GM12865 (cell line): ENCODE measurements at places on chromosomes 7 and 10.
A peak's percentile ranks its signal among the peaks of the same experiment; 100 is the strongest.

GRCh38 chr7:93146472-93147141 is 1.6 kb downstream of the SAMD9L start:
- peak; percentile 38 for DNase-seq

DNA sequence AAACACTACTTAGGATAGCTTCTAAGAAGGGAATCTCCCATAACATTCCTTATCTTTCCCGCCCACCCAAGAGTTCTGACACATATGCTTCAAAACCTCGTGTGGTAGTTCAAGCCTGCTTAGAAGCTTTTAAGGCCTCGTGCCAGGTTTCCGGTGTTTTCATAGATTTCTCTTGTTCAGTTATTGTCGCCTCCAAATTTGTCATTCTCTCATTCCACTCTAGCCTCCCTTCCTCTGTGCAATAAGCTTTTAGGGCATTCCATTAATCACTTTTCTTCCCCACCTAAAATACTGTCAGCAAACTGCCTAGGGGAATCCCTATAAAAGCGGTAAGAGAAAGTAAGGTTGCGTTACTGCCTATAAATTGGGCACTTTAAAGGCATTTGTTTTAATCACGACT is 718 bp upstream of the BPGM start:
- DNase-seq: peak; percentile 8

- DNase-seq: no peak
Measured at GRCh38 chr7:13007331-13007730, 319.9 kb downstream of the ARL4A start.

- no peak for DNase-seq
Measured at GRCh38 chr7:27897001-27897400, 157.0 kb downstream of the TAX1BP1 start.

- DNase-seq: no peak
Measured at GRCh38 chr10:24305551-24306506, 96.9 kb downstream of the KIAA1217 start.

DNA sequence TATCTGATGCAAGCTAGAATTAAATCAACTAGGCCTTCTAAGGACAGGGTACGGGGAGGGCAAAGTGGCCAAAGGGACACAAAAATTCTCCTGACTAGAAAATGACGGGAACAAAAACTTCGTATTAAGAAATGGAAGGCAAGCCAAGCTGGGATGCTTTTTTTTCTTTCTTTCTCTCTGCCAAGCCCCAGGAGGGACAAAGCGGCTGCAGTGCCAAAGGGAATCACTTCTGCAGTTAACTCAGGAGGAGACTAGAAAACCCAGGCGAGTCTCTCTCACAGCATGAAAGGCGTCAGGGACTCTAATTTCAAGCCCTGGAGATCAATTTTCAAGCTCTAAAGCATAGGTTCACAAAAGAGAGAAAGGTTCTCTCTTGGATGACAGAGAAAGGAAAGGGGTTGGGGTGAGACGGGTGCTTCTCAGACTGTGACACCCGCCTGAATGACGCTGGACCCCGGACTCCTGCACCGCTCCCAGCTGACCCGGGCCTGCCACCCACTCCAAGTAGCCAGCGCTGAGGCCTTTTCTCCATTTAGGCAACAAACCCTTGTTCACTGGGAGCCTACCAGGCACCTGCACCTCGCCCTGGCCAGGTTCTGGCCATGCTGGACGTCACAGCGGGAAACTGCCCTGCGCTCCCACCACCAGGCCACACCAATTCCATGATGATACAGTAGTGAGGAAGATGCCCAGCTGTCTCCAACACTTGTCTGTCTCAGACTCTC is 56.5 kb downstream of the KIAA1549 start:
- DNase-seq: no peak

- no peak for DNase-seq
Measured at GRCh38 chr7:51251290-51251689, 65.3 kb downstream of the COBL start.

- no peak for DNase-seq
Measured at GRCh38 chr10:33807531-33808359, 473.3 kb upstream of the NRP1 start.

- no peak for DNase-seq
Measured at GRCh38 chr7:136102881-136103280, 125.7 kb upstream of the MTPN start.
